ENCODE measurements at places on chromosomes 5 and 9.

DNA sequence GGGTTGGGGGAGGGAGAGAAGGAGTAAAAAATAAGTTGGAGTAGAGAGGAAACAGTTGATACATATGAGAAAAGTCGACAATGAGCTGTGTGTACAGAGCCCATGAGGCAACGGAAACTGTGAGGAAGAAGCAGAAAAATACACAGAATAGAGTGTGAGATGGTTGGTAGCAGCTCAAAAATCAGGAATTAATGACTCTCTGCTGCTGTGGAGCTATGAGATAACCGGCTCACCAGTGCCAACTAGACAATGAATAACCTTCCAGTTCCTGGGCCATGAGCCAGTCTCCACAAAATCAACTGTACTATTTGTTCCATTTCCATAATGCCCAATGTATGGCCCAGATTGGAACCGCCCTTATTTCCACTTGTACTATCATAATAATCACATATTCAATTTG lies 53.1 kb upstream of the NREP start:
- DNase-seq = no peak

GRCh38 chr9:116701940-116702642 lies 15.0 kb downstream of the TRIM32 start:
- DNase-seq = no peak

DNA sequence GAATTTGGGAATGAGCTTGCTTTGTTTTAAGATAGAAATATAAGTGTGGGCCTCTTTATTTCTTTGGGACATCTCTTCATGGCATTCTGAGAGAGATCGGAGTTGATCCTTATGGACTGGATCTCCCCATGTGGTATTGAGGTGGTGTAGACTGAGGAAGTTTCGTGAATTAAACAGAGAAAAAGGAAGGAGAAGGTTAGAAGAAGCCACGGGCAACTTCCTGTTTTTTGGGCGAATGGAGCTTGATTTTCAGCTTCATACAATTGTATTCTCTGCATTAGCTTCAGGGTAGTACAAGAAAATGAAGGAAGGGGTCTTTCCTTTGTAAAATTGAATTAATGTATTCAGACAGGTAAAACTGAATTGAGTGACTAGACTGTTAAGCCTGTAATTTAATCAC lies 70.5 kb upstream of the HMHB1 start:
- DNase-seq = no peak

DNA sequence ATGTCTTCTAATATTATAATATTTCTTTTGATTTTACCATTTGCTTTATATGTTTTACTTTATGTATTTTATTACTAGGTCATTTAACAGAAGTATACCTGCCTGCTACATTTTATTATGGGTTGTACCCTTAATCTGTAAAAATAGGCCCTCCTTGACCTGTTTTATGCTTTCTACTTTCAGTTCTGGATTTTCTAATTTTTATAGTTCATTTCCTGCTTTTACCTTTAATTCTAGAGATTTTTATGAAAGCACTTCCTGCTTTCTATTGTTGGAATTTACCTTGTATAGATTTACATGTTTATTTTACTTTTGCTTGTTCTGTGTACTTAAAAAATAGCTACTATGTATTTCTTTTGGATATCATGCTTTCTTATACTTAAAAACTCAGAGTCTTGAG lies 20.6 kb downstream of the ZNF618 start:
- DNase-seq = no peak

DNA sequence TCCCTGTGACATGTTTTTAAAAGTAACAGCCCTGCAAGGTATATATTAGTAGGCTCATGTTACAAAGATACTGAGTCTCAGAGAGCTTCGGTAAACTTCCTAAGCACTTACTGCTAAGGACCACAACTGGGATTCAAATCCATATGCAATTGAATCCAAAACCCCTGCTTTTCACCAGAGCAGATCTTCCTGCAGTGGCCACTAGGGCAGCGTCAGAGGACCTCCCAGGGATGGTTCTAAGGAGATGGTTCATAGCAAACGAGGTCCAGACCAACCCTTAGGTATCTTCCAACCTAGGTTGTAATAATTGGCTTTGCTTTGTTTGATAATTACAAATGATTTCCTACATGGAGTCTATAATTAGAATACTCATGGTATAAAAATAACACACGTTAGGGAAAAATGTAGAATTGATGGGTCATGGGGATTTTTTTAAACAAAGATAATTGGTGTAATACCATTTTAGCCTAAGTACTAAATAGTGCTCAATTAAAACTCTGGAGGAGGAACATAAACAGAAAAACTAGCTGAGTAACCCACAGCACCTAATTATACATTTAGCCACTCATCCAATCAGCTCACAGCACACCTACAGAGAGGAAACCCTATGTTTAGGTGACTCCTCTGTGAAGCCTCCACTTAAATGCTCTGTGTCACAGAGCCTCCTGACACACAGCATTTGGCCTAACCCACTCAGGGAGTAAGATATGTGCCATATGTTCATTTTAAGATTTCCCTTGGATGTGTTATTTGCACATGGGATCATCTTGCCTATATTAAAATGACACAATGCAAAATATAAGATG lies 10.0 kb upstream of the CAST start:
- no peak for DNase-seq

DNA sequence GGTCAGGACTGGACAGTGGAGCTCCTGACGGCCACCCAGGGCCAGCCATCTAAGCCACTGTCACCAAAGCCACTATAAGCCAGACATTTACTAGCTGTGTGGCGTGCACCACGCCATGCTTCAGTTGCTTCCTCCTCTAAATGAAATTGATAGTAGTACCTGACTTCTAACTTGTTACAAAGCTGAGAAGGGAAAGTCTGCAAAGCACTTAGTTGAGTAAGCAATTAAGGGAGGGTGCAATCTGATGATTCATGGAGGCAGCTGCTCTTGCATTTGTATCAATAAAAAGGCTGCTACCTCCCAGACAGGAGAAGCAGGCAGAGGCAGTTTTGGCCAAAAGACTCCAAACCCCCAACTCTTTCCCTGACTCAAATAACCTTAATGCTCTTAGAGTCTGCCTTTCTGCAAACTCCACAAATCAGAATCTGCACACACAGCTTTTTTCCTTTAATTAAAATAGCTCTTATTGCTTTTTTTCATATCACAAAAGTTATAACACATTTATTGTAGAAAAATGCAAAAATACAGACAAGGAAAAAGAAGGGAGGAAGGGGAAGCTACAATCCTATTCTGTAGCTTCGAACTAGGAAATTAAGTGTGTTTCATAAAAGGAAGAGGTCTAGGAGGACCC lies 19.3 kb upstream of the RAPGEF1 start:
- no peak for DNase-seq

DNA sequence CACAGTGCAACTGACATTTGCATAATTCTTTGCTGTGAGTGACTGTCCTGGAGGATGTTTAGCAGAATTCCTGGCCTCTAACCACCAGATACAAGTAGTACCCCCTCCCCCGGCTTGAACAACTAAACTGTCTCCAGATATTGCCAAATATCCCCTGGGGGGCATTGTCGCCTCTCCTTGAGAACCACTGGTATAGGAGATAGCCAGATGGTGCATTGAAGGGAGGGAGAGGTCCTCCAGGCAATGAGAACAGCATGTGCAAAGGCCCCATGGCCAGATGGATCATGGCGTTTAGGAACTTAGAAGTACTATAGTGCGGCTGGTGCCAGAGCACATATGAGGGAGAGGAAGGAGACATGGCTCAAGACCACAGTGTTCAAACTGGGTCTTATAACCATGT lies 18.9 kb upstream of the ORM1 start:
- no peak for DNase-seq
